ENCODE measurements at places on chromosomes 16 and 17.
A peak's percentile ranks its signal among the peaks of the same experiment; 100 is the strongest.

GRCh38 chr17:63042256-63042812, 76.3 kb downstream of the TANC2 start:
- DNase-seq = no peak

GRCh38 chr17:56623383-56623782, 29.9 kb downstream of the NOG start:
- no peak for DNase-seq

DNA sequence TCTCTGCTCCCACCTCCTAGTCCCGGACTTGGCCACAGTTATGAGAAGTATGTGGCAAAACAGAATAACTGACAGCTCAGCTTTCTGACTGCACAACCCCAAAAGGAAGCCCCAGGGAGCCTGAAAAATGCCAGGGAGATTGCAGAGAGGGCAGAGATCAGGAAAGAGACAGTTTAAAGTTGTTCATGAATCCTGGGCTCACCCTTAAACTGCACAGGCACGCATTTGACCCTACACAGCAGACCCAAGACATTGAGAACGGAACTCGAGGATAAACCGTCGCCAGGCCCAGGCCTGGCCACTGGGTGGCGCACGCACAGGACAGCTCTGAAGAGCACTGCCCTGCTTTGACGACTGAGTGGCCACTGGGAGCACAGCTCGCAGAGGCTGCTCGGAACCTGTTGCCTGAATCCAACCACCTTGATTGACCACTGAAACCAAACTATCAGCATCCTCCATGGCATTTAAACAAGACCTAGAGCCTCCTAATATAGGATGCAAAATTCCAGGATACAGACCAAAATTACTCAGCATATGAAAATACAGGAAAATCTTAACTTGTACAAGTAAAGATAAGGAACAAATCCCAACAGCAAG, 114.0 kb downstream of the C16orf95 start:
- DNase-seq = peak; percentile 11

DNA sequence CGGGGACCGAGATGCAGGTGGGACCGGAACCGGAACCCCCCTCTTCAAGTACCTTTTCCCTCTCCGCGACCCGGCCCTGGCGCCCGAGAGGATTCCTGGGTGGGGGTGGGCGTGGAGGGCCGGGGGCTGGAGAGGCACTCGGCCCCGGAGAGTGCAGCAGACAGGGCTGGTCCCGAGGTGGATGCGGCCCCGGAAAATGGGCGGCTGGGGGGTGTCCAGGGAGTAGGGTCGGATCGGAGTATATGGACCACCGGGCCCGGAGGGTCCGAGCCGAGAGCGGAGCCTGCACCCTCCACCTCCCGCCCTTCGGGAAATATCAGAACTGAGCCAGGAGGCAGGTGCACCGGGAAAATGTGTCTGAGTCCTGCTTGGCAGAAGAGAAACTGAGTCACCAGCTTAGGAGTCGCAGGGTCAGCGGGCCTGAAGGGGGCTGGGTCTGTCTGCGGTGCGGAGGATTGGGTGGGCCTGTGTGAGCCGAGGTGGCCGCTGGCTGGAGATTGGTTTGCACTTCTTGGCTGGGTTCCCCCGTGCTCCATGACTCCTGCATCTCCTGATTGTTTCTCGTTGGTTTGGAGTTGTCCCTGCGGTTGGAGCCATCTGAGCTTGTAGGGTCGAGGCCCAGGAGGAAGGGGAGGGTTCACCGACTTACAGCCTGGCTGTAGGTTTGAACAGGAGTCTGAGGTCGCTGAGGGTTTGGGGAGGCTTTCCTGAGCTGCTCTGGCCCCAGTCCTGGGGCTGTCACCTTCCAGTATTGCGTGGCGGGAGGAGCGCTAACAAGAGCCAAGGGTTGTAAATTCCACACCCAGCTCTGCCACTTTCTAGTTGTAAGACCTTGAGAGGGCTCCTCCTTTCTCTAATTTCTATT, 518 bp downstream of the SH2B1 start:
- DNase-seq = no peak

GRCh38 chr16:82108774-82109173, 61.2 kb downstream of the MPHOSPH6 start:
- DNase-seq = no peak

DNA sequence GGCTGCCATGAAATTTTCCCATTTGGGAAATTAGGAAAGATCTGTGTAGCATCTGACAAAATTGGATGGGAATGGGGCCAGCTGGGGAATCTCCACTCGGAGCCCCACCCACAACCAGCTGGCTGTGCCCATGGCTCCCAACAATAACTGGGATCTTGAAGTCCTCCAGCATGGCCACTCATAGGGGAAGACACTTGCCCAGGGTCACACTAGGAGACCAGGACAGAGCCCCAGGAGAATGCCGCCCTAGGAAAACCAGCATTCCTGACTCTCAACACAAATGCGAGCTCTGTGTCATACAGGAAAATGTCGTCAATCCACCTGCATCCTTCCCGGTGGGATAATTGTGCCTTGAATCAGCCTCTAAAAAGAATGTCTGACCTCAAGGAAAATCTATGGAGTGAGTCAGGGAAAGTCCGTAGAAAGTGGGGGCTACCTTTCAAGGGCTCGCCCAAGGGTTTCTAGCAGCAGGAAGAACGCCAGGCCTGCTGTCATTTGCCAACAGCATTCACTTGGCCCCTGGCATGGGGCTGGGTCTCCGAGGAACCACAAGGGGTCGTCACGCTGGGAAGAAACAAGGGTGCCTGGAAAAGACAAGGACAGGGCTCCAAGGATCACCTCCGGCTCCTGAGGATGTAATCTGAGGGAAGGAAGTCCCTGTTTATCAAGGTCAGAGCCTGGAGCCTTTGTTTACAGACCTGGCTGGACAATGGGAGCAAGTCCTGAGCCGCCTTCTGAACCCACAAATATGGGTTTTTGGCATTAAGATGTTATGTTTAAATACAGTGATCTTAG, 15.9 kb downstream of the CDH5 start:
- no peak for DNase-seq

- no peak for DNase-seq
Measured at GRCh38 chr17:10744501-10745000, 14.7 kb upstream of the TMEM220 start.

DNA sequence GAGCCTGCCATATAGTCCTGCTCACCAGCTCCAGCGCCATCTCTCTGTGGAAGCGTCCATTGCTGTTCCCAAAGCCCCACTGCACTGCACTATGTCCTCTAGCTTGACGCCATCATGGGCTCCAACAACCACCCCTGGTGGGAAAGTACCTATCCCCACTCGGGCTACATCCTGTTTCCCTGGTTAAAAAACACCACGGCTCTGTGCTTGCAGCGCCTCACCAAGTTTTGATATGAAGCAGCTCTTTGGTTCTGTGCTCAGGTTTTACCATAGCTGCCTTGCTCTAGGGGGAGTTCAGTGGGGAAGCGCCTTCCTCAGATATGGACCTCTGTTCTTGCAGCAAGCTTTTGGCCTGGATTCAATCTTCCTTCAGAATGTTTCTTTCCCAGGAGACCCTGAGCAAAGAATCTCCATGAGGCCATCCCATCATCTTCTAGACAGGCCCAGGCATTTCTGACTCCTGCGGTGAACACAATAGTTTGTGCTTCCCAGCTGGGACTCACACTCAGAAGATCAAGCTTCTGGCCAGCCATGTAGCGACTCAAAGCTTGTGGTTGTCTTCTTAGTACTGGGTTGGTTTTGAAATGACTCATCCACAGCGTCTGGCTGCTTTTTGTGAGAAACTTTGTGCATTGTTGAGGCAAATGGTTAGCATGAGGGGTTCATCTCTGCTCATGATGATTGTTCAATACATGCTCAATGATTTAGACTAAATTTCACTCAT, 39.5 kb downstream of the DYNLRB2 start:
- DNase-seq = peak; percentile 33

GRCh38 chr17:40447806-40448205, 4.6 kb downstream of the IGFBP4 start:
- no peak for DNase-seq

- DNase-seq = no peak
Measured at GRCh38 chr17:62882878-62883277, 74.8 kb upstream of the MARCHF10 start.

- DNase-seq = no peak
Measured at GRCh38 chr17:29787995-29788394, 142.0 kb downstream of the SSH2 start.
